Fibroblast of skin of scalp (primary cell): ENCODE measurements at places on chromosomes 2 and 18.
A peak's percentile ranks its signal among the peaks of the same experiment; 100 is the strongest.

- DNase-seq, result peak; percentile 22
Measured at GRCh38 chr18:34643989-34644388, 66.1 kb upstream of the DTNA start.

DNA sequence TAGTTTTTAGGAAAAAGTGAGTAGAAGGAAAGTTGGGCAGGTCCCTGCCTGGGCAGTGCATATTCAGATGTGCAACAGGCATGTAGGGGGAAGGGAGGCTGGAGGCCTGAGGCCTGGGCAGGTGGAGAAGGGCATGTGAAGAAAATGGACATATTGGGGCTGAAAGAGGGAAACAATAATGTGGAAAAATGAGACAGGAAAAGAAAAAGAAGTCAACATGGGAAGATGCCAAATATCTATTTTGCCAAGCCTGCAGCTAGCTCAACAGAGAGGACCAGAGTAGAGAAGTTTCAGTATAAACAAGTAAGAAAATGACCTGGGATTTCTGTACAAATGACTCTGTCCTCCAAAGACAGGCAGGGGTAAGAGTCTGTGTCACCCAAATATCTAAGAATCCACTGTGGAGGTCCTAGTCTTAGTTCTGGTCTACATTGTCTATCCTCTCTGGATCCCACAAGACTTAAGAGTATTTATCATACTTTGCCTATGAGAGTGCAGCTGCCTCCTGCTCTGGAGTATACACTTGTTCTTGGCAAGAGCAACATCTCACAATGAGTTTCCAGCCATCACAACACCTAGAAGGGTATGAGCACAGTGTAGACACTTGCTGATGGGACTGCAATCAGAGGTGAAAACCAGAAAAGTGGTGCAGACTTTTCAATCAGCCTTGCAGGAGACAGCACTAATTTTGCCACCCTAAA lies 80.2 kb downstream of the CLHC1 start:
- no peak for DNase-seq

DNA sequence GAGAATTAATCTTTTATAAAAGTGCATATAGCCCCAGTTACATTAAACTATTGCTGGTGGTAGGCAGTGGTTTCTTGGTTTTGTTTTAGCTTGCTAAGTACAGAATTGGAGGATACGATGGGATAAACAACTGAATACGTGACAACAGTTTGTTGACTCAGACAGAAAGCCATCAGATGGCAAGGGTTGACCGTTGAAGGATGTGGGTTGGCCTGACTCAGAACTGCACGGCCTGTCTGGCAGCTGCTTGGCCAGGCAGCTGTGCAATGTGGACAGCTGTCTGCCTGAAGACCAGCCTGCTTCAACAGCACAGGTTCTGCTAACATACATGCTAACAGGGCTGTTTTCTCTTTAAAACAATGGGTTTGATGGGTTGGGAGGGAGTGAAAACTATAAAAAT lies 46.6 kb downstream of the PRKRA start:
- peak; percentile 25 for DNase-seq

GRCh38 chr2:234300932-234301823 lies 195.7 kb downstream of the ARL4C start:
- DNase-seq, result no peak

DNA sequence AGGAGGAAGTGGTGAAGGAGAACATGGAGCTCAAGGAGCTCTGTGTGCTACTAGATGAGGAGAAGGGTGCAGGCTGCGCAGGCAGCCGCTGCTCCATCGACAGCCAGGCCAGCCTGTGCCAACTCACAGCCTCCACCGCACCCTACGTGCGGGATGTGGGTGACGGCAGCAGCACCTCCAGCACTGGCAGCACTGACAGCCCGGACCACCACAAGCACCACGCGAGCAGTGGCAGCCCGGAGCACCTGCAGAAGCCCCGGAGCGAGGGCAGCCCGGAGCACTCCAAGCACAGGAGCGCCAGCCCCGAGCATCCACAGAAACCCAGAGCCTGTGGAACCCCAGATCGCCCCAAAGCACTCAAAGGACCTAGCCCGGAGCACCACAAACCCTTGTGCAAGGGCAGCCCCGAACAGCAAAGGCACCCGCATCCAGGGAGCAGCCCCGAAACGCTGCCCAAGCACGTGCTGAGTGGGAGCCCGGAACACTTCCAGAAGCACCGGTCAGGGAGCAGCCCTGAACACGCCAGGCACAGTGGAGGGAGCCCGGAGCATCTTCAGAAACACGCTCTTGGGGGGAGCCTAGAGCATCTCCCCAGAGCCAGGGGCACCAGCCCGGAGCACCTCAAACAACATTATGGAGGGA lies 9.0 kb downstream of the CCDC85A start:
- no peak for DNase-seq

- no peak for DNase-seq
Measured at GRCh38 chr18:9831036-9831722, 54.6 kb upstream of the TXNDC2 start.

GRCh38 chr2:185880396-185880795 lies 141.8 kb downstream of the FSIP2 start:
- DNase-seq, result no peak

GRCh38 chr2:130963196-130963848 lies 126.6 kb downstream of the ARHGEF4 start:
- no peak for DNase-seq

GRCh38 chr2:27320958-27321543 lies 1.8 kb downstream of the MPV17 start:
- peak; percentile 94 for DNase-seq

GRCh38 chr2:88628571-88628939 lies 1.3 kb upstream of the EIF2AK3 start:
- DNase-seq, result no peak

- peak; percentile 57 for DNase-seq
Measured at GRCh38 chr2:127770973-127771735, 39.8 kb downstream of the WDR33 start.

DNA sequence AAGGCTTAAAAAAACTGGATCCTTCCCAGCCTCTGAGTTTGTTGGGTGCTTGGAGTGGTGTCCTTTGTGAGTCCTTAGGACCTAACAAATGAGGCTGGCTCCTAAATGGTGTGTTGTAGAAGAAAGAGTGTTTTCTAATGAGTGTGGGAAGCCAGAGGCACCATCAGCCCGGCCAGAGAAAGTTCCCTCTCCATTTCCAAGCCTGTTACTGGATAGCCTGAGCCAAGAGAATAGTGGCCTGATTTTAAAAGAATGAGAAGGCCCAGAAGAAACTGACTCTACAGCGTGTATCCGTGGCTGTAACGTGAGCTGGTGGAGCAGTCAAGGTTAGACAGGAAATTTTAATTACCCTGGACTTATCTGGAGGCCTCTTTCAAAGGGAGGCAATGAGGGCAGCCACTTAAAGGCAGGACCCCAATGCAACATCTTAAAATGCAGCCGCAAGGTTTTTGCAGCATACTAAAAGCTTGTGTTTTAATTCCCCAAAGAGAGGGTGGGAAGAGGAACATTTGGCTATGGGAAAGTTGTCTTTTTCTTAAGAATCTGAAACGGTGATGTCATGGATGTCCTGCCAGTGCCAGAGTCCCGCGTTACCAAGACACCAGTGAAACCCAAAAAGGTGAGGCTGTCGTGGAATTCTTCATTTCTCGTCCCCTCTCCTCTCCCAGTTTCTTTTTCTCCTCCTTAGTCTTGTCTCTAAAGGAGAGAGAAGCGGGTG lies 4.6 kb downstream of the EFHD1 start:
- no peak for DNase-seq
